Fibroblast of skin of right biceps (primary cell): ENCODE measurements at places on chromosomes 11 and 22.

- no peak for DNase-seq
These were observed 164.7 kb downstream of the MAML2 start for GRCh38 chr11:96178049-96178886.

DNA sequence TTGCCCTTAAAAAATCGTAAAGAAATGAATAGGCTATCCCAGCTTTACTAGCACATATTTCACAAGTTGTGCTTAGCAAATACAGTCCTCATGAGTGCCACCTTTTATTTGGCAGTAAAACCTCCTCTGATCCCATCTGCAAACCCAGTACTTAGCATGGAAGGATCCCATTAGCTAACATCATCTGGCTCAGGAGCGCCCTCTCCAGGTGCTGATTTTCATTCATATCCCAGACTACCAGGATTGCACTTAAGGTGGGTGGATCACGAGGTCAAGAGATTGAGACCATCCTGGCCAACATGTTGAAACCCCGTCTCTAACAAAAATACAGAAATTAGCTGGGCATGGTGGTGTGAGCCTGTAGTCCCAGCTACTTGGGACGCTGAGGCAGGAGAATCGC, 76.1 kb upstream of the PAX6 start:
- DNase-seq = no peak

GRCh38 chr22:29040385-29041275, 21.0 kb downstream of the C22orf31 start:
- DNase-seq = peak; percentile 87

GRCh38 chr11:1391165-1392075, 1.7 kb downstream of the BRSK2 start:
- no peak for DNase-seq

GRCh38 chr22:48236261-48236660, 1473.8 kb downstream of the TBC1D22A start:
- DNase-seq = no peak

DNA sequence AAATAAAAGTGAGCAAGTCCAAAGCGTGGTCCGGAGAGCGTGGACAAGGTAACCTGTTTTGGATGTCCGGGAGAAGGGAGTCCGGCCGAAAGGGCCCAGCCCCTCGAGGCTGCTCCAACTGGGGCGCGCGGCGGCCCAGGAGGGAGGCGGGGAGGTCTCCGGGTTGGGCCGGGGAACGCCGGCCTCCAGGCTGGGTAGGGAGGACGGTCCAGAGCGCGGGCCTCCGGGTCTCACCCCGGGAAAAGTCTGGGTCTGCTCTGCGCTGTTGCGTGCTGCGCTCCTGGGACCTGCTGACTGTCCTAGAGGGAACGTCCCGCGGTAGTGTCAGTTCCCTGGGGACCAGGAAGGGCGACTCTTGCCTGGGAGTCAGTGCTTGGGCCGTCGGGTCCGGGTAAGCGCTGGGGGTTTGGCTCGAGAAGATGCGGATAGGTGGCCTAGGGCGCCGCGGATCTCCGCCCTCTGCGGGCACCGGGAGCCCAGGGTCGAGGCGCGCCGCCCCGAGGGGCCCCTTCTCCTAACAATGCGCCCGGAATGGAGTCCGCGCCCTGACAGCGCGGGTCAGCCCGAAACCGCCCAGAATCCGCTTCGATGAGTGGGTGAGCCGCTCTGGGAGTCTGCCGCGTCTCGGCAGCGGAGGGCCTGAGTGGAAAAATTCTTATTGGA, 988 bp upstream of the FLI1 start:
- DNase-seq = no peak
